ENCODE measurements at places on chromosomes 4 and X.

DNA sequence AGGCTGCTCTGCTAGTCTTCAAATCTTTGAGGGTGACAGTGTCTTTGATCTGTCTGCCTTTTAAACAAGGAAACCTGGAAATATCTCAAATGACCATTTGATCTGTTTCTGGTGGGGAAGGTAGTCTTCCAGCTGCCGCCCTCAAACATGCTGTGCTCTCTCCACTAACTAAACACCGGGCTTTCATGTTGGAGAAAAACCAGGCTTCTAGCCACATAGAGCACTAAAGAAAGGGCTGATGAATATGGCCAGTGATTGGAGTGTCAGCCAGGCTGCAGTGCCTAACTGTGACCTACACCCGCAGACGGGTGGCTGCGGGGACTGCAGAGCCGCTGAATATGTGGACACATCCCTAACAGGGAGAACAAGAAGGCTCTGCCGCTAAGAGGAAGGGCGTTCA, 85.9 kb downstream of the UNC5C start:
- DNase-seq, result no peak

DNA sequence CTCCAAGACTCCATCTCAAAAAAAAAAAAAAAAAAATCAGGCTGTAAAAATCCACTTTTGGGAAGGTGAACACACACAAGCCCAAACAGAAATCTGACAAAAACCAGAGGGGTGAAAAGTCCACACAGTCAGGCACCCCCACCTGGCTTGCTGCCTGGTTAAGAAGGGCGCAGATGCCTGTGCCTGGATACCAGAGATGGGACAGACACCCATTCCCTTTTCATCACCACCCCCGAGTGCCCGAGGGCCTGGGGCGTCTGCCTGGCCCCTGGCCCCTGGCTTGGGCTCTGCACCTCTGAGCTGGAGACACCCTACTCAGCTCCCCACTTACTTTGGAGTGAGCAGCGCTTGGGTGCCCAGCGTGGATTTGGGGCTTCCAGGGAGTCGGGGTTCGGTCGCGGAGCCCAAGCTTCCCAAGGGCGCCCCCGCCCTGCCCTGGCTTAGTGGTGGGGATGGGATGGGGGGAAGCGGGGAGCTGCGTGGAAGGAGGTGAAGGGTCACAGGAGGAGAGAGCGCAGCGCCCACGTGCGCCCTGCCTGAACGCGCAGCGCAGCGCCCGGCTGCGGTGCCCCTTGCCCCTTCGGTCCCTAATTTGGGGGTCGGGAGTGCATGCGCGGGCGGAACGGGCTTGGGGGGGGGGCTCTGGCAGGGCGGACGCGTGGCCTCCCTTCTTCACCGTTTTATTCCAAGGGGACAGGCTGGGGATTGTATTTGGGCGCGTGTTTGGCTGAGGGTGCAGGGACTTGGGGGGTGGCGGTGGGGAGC, 11.3 kb downstream of the SHOX start:
- no peak for DNase-seq

- DNase-seq, result no peak
Observed at GRCh38 chrX:118675326-118675965, 52.0 kb upstream of the IL13RA1 start.

GRCh38 chr4:143351774-143352451, 15.2 kb downstream of the GAB1 start:
- no peak for DNase-seq

DNA sequence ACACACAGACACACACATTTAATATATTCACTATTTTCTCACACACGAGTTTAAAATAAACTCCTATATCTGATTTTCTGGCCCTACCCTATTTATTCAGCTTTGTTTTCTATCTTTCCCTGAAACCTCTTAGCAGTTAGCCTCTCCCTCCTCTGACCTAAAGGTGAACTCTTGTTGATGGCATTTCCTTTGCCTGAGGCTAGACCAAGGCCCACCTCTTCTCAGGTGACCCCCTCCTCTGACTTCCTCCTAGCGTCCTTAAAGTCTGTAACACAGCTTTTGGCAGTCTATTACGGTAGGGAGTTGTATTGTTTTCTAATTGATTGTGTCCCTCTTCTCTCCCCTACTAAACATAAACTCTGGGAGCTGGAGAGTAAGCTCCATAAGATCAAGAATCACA, 1.7 kb upstream of the SRPX2 start:
- DNase-seq, result no peak

GRCh38 chr4:54945838-54946237, 179.6 kb downstream of the KDR start:
- no peak for DNase-seq

DNA sequence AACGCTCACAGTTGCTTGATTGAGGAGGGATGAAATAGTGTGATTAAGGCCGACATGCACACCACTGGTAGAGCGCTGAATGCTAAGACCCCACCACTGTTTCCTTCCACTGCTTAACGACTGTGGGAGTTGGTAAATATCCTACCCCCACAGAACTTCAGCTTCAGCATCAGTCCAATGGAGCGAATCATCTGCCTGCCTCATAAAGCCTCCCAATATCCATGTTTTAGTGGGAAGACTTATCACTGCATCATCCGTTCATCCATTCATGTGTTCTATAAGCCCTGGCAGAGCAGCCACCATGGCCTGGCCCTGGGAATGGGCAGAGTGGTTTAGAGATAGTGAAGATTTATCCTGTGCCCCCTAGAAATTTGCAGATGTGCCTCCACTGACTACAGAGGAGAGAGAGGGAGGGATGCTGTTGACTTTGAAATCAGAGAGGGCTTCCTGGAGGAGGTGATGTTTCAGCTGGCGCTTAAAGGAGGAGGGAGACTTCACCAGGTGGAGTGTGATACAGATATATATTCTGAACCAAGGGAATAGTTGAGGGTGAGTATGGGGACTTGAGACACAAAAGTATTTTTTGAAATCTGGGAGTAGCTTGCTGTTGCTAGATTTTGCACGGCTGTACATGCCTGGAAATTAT, 71.9 kb upstream of the STX18 start:
- no peak for DNase-seq

DNA sequence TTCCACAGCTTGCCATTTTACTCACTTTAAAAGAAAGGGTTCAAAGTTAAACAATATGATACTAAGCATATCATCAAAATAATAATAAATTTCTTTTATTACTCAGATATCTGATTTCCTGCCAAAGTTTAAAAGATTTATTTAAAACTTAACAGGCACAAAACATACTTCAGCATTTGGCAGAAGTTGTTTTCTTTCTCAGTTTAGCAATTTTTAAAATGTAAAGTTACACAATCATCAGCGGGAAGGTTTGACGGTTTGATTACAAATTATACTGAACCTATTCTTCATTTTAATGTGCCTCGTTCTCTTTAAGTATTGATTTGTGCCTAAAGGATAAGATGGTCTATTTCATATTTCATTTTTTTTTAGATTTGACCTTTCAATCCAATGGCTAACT, 227.2 kb downstream of the APBB2 start:
- DNase-seq, result no peak

DNA sequence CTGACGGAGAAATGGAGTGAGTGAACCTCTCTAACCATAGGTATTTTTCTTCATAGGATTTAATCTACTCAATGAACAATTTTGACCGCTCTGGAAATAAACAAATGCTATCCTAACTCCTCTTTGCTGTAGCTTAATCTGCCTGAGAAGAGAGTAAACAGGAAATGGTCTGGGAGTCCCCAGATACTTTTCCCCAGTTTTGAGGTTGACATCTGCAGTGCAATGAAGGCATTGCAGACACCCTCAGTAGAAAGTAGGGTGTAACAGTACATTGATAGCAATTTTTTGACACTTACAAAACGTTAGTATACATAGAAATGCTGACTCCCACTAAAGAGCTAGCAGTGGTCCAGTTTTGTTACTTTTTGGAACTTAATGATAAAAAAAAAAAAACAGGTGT, 495.9 kb upstream of the FAM241A start:
- DNase-seq, result no peak

DNA sequence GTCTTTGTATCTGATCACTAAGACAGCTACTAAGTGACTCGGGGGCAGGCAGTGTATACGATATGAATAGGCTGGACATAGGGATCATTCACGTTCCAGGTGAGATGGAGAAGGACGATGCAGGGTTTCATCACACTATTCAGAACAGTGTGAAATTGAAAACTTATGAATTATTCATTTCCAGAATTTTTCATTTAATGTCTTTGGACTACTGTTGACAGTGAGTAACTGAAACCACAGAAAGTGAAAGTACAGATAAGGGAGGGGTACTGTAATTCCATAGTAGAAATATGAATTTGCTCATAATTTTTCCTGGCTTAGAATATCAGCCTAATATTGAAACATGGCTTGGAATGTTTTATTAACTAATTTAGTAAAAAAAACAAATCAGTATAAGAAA, 24.4 kb downstream of the TMEM144 start:
- no peak for DNase-seq

DNA sequence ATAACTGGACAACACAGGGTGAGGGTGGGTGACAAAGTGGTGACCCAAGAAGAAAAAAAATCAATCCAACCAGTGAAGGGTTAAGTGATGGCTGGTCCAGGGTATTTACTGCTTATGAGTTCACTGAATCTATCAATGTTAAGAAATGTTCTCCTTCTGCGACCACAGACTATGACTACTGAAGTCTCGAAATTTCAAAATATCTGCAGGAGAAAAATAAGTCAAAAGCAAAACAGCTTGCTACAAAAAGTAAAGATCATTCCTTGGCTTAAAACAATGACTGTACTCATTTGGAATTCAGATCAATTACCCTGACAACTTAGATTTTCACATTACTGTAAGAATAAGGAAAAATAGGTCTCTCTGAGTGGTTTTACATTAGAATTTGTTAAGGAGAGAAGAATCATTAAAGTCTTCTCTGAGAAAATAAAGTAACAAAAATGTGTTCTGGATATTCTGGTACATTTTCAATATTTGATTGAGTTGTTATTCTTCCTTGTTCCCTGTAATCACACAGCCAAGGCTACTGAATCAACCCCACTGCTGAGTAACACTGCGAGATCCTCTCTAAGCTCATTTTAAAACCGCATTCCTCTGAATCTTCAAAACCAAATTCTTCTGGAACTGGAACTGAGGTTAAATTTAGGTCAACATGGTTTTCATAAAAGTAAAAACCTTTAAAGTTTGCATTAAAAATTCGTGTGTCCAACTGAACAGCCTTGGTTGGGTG, 22.7 kb downstream of the SMPX start:
- no peak for DNase-seq

DNA sequence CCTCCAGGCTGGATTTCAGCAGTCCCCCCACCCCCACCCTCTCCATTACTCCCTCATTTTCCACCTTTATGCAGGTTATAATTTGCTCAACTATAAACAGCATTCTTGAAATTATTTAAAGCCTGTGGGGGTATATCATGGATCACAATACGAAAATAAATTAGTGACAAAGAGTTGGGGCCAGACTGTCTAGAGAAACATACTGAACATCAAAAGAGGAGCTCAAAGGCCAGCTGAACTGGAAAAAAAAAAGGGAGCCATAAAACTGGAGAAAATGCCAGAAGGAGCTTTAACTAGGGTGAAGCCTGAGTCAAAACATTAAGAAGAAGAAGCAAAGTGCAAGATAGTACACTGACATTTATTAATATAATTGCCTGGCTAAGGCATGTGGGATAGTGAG, 137.8 kb downstream of the ANTXR2 start:
- no peak for DNase-seq

DNA sequence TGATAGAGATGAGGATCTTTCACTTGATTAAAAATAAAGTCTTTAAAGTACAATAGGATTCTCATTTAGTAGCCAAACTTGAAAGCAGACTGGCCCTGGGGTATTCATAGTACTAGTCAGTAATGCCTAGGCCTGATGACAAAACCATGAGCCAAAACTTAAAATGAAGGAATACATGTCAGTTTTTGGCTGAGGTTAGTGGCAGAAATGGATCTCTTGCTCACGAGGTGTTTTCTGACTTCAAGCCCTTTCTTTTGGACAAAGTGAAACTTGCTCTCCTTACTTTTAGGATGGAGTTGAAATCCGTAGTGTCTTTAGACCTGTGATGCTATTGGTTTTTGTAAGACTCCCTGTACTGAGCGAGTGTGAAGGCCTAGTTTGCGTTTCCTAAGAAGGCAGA, 157.7 kb downstream of the CCNG2 start:
- no peak for DNase-seq

GRCh38 chr4:119682099-119682498, 53.5 kb upstream of the PDE5A start:
- no peak for DNase-seq

DNA sequence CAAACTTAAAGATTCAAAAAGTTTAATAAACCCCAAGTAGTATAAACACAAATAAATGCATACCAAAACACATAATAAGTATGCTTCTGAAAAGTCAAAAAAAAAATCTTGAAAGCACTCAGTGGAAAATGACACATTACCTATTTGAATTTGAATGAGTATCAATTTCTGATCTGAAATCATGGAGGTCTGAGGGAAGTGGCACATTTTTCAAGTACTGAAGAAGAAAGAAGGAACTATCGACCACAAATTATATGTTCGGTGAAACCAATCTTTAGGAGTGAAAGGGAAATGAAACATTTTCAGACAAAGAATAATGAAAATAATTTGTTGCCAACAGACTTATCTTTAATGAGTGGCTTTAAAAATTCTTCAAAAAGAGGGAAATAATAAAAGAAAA, 12.1 kb upstream of the F9 start:
- no peak for DNase-seq

- DNase-seq, result no peak
Observed at GRCh38 chr4:103364083-103364482, 165.9 kb upstream of the CENPE start.

GRCh38 chr4:56112377-56112776, 163.6 kb downstream of the CEP135 start:
- no peak for DNase-seq

- DNase-seq, result no peak
Observed at GRCh38 chrX:154696676-154697045, 43.3 kb upstream of the CTAG2 start.

DNA sequence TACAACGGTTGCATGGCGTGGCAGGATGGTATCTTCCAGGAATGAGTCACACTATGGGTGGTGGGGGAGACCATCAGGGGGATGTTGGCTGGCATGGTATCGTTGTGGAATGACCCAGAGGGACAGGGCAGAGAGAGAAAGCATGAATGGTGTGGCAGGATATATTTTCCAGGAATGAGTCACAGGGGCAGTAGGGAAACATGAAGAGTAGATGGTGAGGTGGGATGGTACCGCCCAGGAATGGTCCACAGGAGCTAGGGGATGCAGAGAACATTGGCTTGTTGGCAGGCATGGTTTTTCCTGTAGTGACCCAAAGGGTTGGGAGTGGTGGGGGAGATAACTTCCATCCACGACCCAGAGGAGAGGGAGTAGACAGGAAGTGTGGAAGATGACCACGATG, 62.4 kb downstream of the MAOA start:
- DNase-seq, result no peak

GRCh38 chrX:131951166-131951565, 71.9 kb upstream of the STK26 start:
- DNase-seq, result no peak

DNA sequence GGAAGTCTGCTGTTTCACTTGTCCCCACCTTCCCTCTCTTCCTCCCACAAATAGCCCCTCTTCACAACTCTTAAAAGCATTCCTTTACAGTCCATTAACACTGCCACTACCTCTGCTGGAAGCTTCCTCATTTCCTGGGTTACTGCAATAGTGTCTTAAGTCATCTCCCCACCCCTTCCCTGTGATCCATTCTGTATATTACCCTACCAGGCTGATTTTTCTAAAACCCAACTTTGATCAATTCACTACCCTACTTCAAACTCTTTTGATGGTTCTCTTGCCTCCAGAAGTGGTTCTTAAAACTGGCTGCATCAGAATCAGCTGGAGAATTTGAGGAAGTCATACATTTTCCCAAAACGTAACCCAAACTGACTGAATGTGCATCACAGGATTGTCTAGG, 8.8 kb upstream of the XIAP start:
- DNase-seq, result no peak
